ENCODE measurements at places on chromosomes 1 and 21. TPM values are rescaled to one million over a fixed set of nuclear protein-coding genes. Genes with fewer than 3 reads are reported as not detected.

DNA sequence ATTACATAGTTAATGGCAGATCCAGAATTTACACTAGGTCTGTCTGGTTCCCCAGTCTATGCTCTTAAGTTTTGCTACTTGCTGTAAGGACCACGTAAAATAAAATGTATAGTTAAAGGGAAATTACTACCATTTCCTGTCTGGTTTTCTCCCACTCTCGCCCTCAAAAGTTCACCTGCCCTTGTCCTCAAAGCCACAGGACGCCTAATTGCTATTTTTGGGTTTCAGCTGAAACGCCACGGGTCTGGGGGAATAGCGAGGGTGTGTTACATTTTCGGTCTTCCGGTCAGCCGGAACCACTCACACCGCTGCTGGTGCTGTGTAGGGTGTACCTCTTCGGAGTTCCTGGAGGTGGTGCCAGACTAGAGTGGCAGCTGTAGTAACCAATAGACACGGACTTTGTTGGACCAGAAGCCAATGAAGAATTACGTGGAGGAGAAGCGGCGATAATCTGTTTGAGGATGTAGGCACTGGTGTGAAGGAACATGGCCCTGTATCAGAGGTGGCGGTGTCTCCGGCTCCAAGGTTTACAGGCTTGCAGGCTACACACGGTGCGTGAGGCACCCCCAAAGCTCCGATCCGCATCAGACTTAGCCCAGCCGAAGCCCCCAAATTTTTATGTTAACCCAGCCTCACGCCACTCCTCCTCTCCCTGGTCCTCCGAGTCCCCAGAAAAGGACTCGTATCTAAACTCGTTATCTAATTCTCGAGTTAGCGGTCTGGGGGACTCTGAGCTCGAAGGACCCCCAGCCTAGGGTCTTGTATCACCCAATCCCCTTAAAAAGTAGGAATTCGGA, at the start of gene TARS2:
TSS of gene TARS2 (plus strand) at position 454 of the 797 bp plus-strand sequence. CDS start at position 486, 32 bp downstream.
- peaks cover 1% of the 10 kb centered on the region for H3K36me3 ChIP-seq
- peak within 1 kb of the TSS; percentile 18 for H3K27ac ChIP-seq
- DNase-seq = peak; percentile 98
- peaks cover 5% of the 10 kb centered on the region for H3K4me1 ChIP-seq
- H3K27me3 ChIP-seq = no peaks in the 10 kb centered on the region

DNA sequence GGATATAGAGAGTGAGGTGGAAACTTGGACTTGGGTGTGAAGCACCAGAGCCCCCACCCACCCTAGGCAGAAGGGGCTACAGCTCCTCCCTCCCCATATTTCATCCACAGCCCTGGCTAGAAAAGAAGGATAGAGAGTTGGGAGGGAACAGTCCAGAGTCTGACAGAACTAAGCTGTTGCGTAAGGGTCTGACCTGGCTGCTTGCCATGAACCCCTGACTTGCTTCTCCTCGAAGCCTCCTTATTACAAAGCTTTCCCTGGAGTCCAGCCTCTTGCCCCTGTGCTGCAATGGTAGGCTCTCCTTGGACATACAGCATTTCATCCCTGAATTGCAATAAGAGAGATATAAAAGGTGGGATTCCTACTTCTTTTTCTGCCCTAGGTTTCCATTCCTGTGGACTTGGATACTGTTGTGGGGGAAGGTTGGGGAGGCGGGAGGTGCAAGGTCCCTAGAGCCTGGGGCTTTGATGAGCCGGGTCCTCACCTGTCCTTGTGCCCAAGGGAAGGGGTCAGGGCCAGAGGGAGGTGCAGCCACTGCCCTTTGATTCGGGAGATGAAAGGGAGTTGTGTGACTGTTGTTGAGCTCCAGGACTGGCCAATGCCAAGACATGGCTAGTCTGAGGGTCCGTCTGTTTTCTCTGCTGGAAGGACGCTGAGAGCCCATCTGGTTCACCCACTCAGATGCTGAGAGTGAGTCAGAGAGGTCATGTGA, 2.7 kb downstream of the RHBG start:
- no peaks in the 10 kb centered on the region for H3K36me3 ChIP-seq
- DNase-seq = no peak
- no peak overlapping the region for H3K4me3 ChIP-seq
- no peak overlapping the region for H3K27ac ChIP-seq
- no peaks in the 10 kb centered on the region for H3K4me1 ChIP-seq

DNA sequence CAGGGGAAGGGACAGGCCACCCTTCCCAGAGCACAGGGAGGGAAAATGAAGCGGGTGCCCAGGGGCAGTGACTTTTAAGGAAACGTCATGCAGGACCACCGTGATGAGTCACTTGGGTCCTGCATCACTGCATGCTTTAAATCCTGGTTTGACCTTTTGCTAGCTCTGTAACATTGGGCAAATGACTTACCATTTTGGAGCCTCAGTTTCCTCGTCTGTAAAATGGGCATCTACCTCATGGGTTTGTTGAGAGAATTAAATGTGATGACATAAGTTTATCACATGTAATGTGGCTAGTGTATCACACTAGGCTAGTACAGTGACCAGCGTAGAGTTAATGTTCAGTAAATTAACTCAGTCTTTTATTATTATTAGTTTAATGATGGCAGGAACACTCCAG, 114.8 kb upstream of the IGSF21 start:
- no peak overlapping the region for H3K27ac ChIP-seq
- no peak for DNase-seq
- no peaks in the 10 kb centered on the region for H3K4me1 ChIP-seq
- H3K36me3 ChIP-seq = no peaks in the 10 kb centered on the region

Gene SDC3
- 24.2 TPM for total RNA-seq

Gene ANKRD34A
- 0.44 TPM for total RNA-seq

Gene CELA2B
- total RNA-seq = 1.1 TPM
